NCI-H2029 (cell line): ENCODE measurements at places on chromosomes 1 and 21.

DNA sequence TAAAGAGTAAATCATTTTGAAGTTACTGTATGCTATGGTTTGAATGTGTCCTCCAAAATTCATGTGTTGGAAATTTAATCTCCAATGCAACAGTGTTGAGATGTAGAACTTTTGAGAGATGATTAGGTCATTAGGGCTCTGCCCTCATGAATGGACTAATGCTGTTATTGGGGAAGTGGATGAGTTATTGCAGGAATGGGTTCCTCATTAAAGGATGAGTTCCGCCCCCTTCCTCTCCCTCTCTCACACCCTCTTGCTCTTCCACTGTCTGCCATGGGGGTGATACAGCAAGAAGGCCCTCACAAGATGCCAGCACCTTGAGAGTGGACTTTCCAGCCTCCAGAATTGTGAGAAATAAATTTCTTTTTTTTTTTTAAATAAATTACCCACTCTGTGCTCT, 97.6 kb downstream of the ATP1A1 start:
- no peak for DNase-seq

GRCh38 chr21:35090403-35090802, 41.3 kb upstream of the RUNX1 start:
- DNase-seq = no peak

- DNase-seq = peak; percentile 86
These were observed 49.0 kb downstream of the TOMM20 start for GRCh38 chr1:235079443-235080296.

- no peak for DNase-seq
These were observed 626 bp upstream of the HLCS start for GRCh38 chr21:36966821-36967768.

DNA sequence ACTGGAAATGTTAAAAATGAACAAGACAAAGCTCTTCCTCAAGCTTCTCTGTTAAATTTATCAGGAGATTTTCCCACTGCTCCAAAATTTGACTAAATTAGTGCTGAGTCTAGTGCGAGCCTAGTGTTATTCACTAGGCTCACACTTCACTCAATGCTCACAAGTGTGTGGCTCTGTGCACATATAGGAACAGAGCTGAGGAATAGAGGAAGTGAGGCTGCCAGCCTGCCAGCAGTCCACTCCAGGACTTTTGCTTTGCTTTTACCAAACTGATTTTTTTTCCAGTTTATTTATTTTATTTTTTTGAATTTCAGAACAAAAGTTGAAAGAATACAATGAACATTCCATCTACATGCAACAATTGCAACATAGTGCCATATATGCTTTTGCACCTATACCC, 87.2 kb downstream of the VAV3 start:
- no peak for DNase-seq

GRCh38 chr21:35512346-35512745, 463.2 kb upstream of the RUNX1 start:
- DNase-seq = no peak

- peak; percentile 23 for DNase-seq
These were observed 223.0 kb downstream of the PLA2G4A start for GRCh38 chr1:187051618-187052232.

DNA sequence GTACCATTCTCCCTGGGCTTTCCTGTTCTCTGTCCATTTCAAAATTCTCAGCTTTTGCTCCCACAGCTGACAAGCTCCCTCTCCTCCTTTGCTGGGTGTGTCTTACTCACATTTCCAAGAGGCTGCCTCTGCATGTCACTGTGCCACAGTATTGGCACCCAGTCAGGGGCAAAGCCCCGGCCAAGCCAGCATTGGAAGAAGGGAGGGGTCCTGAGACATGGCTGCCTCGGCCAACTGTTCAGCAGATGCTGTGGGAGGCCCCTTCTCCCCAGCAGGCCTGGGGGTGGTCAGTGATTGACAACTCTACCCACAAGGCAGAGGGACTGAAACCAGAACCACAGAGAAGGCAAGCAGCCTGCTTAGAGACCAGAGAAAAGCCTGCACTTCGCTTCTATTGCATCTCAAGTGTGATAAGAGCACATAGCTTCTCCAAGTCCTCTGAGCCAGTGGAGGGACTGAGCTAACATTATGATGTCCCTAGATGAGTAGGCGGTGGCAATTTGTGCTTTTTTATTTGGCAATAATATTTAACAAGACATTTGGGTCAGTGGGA, 294.1 kb downstream of the SIPA1L2 start:
- DNase-seq = no peak
